ENCODE measurements at places on chromosomes 3 and 15.

DNA sequence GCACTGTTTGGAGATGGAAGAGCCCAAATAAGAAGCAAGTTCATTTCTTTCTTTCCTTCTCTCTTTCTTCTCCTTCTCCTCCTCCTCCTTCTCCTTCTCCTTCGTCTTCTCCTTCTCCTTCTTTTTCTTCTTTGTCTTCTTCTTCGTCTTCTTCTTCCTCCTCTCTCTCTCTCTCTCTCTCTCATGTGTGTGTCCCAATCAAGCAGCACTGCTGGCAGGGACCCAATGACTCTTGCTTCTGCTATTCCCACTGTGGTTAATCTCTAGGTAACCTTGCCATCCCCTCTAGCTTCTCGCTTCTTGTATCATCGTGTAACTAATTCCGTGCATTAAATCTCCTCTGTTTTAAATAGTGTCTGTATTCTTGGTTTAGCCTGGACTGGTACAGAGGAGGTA is 26.1 kb upstream of the ZNF280D start:
- peak; percentile 70 for DNase-seq

DNA sequence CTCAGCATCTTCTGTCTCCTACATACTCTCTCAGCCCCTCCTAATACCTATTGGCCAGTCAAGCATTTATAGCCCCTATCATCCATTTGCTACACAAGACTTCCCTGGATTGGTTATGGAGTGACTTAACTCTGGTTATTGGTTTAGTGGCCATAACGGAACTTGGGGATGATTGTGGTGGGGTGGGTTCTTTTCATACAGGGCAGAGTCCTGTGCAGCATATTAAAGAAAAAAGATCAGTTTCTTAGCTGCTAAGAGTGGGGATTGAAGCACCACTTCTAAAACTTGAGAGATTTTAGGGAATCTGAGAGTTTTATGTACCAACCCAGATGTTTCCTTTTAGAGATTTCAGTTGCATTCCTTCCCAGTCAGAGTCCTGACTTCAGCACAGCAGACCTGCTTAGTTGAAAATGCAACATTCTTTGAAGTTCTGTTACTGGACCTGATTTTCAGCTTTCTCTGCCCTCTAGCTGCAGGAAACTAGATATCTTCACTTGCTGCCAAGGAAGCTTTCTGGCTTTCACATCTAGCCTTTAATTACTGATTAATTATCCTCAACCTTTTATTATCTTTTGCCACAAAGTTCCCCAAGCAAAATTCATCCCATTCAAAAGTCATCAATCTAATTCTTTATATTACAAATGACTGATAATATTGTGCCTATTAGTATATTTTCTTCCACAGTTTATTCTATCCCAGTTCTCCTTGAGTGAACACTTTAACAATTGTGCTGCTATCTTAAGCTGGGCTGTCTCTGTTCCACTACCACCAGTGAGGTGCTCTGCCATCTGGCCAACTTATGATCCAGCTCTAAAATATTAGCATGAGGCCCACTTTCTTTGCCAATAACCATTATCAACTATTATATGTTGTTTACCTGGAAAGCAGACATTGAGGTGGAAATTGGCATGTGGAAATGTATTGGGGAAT is 906.0 kb upstream of the ALCAM start:
- DNase-seq = no peak

GRCh38 chr3:71064291-71064955 is 519.1 kb downstream of the FOXP1 start:
- DNase-seq = peak; percentile 56

DNA sequence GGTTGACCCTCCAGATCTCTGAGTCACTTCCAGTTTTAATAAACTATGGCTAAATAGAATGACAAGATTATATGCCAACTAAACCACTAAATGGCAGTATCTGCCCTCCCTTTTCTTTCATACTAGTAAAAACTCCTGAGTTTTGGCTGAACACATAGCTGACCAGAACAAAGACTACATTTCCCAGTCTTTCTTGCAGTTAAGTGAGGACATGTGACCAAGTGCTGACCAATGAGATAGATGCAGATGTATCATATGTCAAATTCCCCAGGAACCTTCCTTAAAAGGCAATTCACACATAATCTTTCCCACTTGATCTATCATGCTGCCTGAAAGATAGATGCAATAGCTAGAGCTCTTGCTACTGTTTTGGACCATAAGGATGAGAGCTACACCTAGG is 191.3 kb downstream of the SHOX2 start:
- DNase-seq = no peak

DNA sequence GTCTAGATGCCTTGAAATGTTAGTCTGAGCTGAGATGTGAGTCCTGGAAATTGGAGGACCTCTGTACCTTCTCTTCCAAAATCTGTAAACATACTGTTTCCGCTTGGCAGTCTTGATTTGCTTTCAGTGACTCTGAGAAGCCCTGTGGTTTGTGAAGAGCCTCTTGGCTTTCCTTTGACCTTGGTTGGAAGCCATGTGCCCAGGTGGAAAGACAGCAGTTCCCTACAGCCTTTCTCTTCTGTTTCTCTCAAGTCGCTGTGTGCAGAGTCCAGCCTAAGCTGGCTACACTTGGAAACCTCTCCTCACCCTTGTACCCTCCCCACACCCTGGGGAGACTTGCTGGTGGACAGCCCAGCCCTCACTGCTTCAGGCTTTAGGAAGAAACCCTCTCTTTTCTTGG is 129.8 kb upstream of the CTDSPL start:
- DNase-seq = no peak

GRCh38 chr3:30984855-30985749 is 90.6 kb upstream of the GADL1 start:
- DNase-seq = no peak

GRCh38 chr3:137249311-137249940 is 291.6 kb downstream of the IL20RB start:
- no peak for DNase-seq

Measured in MG63 (cell line).